ENCODE measurements at places on chromosomes 2 and 18. TPM values are rescaled to one million over a fixed set of nuclear protein-coding genes. Genes with fewer than 3 reads are reported as not detected.
A peak's percentile ranks its signal among the peaks of the same experiment; 100 is the strongest.

The TBC1D8 gene
- 27.5 TPM for total RNA-seq

The TTC31 gene
- total RNA-seq, result 16.8 TPM

The WIPF1 gene
- 62.8 TPM for total RNA-seq

The VIL1 gene
- total RNA-seq, result 0.44 TPM

The EFHD1 gene
- 1.6 TPM for total RNA-seq

The SAG gene
- total RNA-seq, result not detected

DNA sequence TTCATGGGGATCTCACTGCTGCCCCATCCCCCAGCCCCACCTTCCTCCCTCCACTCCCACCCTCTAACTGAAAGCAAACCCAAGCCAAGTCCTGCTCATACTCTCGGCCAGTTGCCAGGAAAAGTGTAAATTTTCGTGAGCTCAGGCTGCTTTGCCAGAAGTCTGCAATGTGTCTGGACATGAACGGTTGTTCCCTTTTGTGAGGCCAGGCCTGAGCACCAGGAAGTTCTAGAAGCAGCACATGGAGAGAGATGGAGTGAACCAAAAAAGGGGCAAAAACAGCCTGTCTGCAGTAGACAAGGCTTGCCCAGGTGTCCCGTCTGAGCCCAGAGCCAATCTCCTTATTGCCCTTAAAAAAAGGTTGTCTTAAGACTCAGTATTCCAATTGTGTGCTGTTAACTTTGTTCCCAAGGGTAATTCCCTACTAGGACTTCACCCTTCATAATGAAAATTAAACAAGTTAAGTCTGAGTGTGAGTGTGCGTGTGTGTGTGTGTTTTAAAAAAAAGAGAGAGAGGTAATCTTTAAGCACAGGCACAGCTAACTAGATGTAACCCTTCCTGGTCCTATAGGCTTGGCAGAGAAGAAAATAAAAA lies 247.1 kb downstream of the BCL11A start:
- H3K4me3 ChIP-seq, result no peak overlapping the region
- DNase-seq, result no peak
- no peak overlapping the region for H3K27ac ChIP-seq

- H3K27me3 ChIP-seq, result no peaks in the 10 kb centered on the region
- no peaks in the 10 kb centered on the region for H3K36me3 ChIP-seq
- H3K4me1 ChIP-seq, result no peaks in the 10 kb centered on the region
- H3K4me3 ChIP-seq, result no peak overlapping the region
- no peak for DNase-seq
- no peak overlapping the region for H3K27ac ChIP-seq
Observed at GRCh38 chr2:27152102-27152795, 3.4 kb downstream of the TCF23 start.

- no peak overlapping the region for H3K4me3 ChIP-seq
- no peaks in the 10 kb centered on the region for H3K36me3 ChIP-seq
- DNase-seq, result no peak
- no peak overlapping the region for H3K27ac ChIP-seq
- H3K4me1 ChIP-seq, result no peaks in the 10 kb centered on the region
Observed at GRCh38 chr2:151071906-151072305, 189.8 kb downstream of the RBM43 start.

DNA sequence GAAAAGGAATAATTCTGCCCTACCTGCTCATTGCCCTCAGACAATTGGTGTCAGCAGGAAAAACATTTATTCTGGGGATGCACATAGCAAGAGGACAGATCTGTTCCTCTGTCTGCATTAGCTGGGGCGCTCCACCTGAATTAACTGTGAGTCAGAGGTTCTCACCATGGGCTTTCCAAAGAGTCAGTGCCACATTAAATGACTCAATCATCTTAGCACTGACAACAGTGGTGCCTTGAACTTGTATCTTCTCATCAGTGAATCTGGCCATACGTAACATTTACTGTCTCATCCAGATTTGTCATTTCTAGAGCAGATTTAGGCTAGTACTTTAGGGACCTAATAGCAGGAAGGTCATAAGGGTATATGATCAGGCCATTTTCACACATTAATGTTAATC lies 358.1 kb upstream of the CRIM1 start:
- no peak for DNase-seq
- peaks cover 50% of the 10 kb centered on the region for H3K4me1 ChIP-seq
- H3K27me3 ChIP-seq, result peaks cover 3% of the 10 kb centered on the region
- no peak overlapping the region for H3K4me3 ChIP-seq

- no peak overlapping the region for H3K4me3 ChIP-seq
- H3K27me3 ChIP-seq, result no peaks in the 10 kb centered on the region
- H3K27ac ChIP-seq, result no peak overlapping the region
- DNase-seq, result no peak
- H3K4me1 ChIP-seq, result peaks cover 18% of the 10 kb centered on the region
Observed at GRCh38 chr18:25818505-25818904, 271.9 kb downstream of the SS18 start.

DNA sequence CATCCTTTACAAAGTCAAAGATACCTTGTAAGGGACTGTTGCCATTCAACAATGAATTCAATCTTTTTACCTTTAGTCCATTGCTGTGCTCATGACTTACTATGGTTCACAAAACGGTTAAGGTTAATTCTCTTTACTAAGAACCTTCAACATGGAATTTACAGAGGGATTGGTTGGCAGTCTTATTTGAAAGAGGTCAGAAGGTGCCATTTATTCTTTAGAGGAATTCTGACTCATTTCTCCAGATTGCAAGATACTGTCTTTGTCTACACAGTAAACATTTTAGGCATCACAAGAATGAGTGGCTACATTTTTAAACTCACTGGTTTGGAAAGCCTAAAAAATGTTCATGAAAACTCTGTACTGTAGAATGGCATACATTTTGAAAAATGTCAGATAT lies 17.4 kb downstream of the KCNH7 start:
- H3K27ac ChIP-seq, result no peak overlapping the region
- no peak for DNase-seq
- no peaks in the 10 kb centered on the region for H3K36me3 ChIP-seq
- H3K4me1 ChIP-seq, result no peaks in the 10 kb centered on the region

DNA sequence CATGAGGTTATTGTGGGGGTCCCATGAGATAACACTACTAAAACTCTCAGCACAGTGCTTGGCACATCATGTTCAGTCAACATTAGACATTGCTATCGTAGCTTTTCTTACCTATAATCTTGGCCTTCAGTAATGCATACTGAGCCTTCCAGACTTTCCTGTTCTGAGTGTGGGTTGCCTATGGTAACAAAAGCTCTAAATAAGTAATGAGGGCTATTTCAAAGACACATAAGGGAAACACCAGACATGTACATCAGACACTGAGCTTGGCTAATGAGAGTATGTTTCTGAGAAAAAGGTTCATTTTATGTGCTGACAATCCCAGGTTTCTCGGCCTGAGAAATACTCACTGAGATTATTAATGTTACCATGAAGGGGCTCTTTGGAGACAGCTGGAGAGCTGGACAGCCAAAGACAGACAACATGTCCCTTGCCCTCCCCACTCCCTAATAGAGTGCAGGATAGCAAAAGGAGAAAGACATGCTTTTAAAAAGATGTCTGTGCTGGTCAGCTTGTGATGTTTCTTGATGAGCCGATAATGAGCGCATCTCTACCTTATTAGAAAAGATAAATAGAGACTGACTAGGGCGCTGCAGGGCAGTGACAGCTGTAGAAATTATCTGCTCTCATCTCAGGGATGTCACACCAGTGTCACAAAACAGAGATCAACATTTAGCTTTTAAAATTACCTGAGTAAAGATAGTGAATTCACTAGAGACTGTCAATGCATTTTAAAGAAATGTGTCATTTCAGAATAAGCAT lies 25.4 kb downstream of the POLE4 start:
- DNase-seq, result no peak
- H3K27me3 ChIP-seq, result peaks cover 2% of the 10 kb centered on the region
- H3K27ac ChIP-seq, result no peak overlapping the region
- H3K36me3 ChIP-seq, result no peaks in the 10 kb centered on the region
- H3K4me3 ChIP-seq, result no peak overlapping the region
- H3K4me1 ChIP-seq, result no peaks in the 10 kb centered on the region

DNA sequence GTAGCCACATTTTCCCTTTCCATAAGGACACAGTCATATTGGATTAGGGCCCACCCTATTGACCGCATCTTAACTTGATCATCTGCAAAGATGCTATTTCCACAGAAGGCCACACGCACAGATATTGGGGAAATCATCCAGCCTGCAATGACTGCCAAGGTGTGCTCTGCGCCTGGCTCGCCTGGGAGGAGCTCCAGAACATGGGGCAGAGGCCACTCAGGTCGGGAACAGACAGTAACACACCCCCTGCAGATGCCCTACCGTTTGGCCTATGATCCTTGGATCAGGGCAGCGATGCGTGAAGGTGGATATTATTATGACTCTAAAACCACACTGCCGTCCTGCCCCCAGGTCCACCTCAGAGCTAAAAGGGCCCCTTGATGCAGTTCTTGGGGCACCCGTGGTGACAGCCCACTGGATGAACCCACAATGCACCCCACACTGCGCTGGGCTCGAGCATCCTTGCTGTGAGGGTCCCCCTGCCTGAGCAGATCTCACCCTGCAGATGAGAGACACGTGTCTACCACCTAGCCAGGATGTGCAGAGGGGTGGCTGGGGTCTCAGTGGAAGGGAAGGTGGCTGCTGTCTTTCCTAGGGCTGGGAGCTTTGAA lies 72.9 kb upstream of the ZNF516 start:
- peaks cover 5% of the 10 kb centered on the region for H3K4me1 ChIP-seq
- no peak overlapping the region for H3K4me3 ChIP-seq
- no peak for DNase-seq
- H3K27ac ChIP-seq, result no peak overlapping the region
- peaks cover 1% of the 10 kb centered on the region for H3K27me3 ChIP-seq

DNA sequence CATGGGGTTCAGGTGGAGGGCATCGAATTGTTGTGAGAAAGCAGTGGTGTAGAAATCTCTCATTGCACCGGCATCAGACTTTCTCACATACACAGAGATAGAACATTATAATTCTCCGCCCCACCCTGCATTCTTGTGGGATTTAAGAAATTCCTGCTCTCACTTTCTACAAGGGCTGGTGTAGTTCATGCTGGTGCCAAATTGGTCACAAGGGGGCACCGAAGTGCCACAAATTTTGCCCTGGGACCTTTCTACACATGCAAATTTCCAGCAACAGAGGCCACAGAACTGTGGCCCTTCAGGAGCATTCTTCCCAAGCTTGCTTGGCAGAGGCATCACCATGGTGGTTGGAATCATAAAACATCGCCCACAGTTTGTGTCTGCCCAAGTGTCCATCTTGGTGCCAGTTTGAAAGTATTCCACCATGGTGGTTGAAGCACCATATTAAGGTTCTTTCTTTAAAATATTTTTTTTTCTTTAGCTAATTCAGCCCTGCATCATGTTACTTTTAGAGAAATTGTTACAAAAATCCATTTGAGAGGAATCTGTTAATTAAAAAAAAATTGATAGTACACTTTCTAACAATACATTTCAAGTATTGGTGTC lies 521.2 kb upstream of the FANCL start:
- DNase-seq, result peak; percentile 74
- H3K27ac ChIP-seq, result no peak overlapping the region
- H3K27me3 ChIP-seq, result peaks cover 2% of the 10 kb centered on the region
- no peaks in the 10 kb centered on the region for H3K36me3 ChIP-seq
- H3K4me3 ChIP-seq, result no peak overlapping the region

DNA sequence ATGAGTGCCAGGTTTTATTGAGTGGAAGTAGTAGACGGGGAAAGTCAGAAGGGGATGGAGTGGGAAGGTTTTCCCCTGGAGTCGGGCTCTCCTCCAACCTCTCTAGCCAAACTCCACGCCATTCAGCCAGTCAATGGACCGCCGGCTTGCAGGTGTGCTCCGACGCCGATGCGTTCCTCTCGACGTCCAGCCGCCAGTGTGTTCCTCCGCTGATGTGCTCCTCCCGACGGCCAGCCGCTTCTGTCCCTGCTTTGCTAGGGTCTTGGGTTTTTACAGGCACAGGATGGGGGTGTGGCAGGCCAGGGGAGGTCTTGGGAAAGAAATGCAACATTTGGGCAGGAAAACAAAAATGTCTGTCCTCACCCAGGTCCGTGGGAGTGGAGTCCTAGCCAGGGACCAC lies 94.3 kb upstream of the TEX51 start:
- peaks cover 4% of the 10 kb centered on the region for H3K27me3 ChIP-seq
- H3K27ac ChIP-seq, result no peak overlapping the region
- DNase-seq, result no peak

- H3K4me1 ChIP-seq, result peaks cover 10% of the 10 kb centered on the region
- DNase-seq, result peak; percentile 6
- no peaks in the 10 kb centered on the region for H3K27me3 ChIP-seq
- peak overlapping the region; percentile 45 for H3K27ac ChIP-seq
- no peak overlapping the region for H3K4me3 ChIP-seq
Observed at GRCh38 chr18:13051950-13052349, 60.8 kb downstream of the CEP192 start.

All from endothelial cell (in vitro differentiated cells).